GM12891 (cell line): ENCODE measurements at places on chromosomes 7 and 10.

- DNase-seq: no peak
Observed at GRCh38 chr7:158648787-158649186, 55.8 kb downstream of the NCAPG2 start.

GRCh38 chr10:85615556-85615955, 751.0 kb downstream of the GRID1 start:
- DNase-seq: no peak

DNA sequence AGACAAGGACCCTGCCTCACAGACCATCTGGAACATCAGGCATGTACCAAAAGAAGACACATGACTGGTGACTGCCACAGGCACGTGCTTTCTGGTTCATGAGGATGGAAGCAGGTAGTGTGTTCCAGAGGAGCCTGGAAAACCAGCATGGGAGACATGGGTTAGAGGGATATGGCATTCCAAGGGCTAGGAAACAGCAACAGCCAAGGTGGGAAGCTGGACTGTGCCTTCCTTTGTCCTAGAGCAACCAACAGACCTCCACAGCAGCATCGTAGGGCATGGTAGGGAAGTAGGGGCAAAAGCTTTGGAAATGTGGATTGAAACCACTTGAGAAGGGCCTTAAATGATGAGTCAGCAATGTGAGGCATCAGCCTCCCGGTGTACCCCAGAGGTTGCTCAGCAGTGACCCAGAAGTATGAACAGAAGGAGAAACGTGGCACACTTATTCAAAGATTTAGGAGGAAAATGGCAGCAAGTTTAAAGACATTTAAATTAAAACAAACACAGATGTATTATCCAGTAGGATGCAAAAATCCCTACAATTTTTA, 51.0 kb downstream of the PRLHR start:
- DNase-seq: no peak

DNA sequence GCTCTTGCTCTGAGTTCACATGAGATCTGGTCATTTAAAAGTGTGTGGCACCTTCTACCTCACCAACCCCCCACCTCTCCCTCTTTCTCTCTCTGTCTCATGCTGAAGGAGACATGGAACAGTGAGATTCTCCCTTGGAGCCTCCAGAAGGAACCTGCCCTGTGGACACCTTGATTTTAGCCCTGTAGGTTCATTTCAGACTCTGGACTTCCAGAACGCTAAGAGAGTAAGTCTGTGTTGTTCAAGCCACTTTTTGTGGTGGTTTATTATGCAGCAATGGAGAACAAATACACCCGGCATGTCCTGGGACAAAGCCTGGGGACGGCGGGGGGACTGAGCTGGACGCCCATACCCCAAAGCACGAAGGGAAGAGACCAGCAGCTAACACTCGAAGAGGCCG, 20.7 kb upstream of the GIMAP8 start:
- no peak for DNase-seq

- DNase-seq: no peak
Observed at GRCh38 chr10:100710151-100710871, 35.1 kb upstream of the PAX2 start.

- DNase-seq: no peak
Observed at GRCh38 chr10:10881117-10881813, 136.4 kb upstream of the CELF2 start.

DNA sequence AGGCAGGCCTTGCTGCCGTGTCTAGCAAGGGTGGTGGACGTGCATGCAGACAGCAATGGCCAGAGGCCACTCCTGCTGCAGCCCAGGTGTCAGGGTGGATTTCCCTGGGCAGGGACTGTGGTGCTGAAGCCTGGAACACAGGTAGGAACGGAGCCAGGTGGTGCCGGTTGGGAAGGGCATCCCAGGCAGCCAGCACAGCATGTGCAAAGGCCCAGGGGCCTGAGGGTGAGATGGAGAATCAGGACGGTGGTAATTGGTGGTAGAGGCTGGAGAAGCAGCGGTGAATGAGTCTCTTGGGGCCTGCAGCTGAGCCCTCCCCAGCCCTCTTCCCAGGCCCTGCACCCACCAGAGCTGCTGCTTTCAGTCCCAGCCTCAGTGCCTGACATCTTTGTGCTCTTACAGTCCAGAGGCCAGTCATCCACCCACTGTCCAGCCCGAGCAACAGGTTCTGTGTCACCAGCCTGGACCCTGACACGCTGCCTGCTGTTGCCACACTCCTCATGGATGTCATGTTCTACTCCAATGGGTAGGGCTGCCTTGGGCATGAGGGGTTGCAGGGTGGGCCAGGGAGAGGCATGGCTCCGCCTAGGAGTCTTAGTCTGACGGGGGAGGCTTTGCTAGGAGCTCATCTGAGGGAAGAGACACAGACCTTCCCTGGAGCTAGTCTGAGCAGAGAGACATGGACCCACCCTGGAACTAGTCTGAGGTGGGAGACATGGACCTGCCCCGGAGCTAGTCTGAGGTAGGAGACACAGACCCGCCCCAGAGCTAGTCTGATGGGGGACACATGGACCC, 54.3 kb downstream of the CASTOR2 start:
- DNase-seq: no peak

DNA sequence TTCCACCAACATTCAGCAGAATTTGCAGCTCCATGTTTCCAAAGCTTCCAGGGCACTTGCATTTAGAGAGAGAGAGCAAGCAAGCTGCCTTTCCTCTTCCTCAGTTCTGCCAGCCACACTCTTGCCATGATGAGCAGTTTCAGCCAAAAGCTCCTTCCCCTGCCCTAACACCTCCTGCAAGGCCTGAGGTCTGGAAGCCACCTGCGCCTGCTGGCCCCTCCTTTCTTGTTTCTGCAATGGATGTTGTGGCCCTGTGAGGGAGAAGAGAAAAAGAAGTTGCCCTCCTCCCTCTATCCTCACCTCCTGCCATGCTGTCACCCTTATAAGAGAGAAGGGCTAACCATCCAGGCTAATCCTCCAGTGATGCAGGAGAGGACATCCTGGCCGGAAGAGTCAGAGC, 48.7 kb downstream of the IKZF1 start:
- no peak for DNase-seq

DNA sequence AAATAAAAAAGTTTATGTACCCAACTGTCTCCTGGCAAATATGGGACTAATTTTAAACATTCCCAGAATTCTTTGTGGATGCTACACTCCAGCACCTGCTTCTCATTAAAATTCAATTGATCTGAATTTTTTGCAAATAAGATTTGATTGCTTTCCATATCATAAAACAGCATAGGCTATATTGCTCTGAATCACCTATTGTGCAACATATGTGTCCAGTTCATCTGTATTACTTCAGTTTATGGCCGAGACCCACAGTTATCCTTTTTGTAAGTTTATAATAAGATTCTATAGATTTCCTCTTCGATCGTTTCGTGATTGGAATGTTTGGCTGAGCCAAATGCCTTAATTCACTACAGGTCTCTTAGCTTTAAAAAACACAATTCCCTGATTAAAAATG, 351.1 kb downstream of the TFEC start:
- no peak for DNase-seq

DNA sequence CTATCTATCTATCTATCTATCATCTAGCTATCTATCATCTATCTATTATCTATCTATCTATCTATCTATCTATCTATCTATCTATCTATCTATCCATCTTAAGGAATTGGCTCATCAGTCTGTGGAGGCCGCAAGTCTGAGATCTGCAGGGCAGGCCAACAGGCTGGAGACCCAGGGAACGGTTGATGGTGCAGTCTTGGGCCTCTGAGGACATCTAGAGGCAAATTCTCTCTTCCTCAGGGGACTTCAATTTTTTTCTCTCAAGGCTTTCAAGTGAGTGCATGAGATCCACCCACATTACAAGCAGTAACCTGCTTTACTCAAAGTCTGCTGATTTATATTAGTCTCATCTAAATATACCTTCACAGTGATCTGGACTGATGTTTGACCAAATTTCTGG, 197.0 kb downstream of the GLRX3 start:
- no peak for DNase-seq
